ENCODE measurements at places on chromosomes 12 and 14.
A peak's percentile ranks its signal among the peaks of the same experiment; 100 is the strongest.

- no peak overlapping the region for H3K4me3 ChIP-seq
- H3K36me3 ChIP-seq = no peaks in the 10 kb centered on the region
- no peaks in the 10 kb centered on the region for H3K27me3 ChIP-seq
- H3K4me1 ChIP-seq = no peaks in the 10 kb centered on the region
- no peak for DNase-seq
- no peak overlapping the region for H3K27ac ChIP-seq
Measured at GRCh38 chr14:80620434-80620833, 321.1 kb downstream of the CEP128 start.

GRCh38 chr12:23618718-23619117 is 330.8 kb downstream of the SOX5 start:
- H3K27ac ChIP-seq = no peak overlapping the region
- no peaks in the 10 kb centered on the region for H3K36me3 ChIP-seq
- no peak for DNase-seq
- H3K4me3 ChIP-seq = no peak overlapping the region
- H3K27me3 ChIP-seq = no peaks in the 10 kb centered on the region
- no peaks in the 10 kb centered on the region for H3K4me1 ChIP-seq

GRCh38 chr12:96274331-96274730 is 80.2 kb downstream of the ELK3 start:
- no peak overlapping the region for H3K27ac ChIP-seq
- no peak overlapping the region for H3K4me3 ChIP-seq

DNA sequence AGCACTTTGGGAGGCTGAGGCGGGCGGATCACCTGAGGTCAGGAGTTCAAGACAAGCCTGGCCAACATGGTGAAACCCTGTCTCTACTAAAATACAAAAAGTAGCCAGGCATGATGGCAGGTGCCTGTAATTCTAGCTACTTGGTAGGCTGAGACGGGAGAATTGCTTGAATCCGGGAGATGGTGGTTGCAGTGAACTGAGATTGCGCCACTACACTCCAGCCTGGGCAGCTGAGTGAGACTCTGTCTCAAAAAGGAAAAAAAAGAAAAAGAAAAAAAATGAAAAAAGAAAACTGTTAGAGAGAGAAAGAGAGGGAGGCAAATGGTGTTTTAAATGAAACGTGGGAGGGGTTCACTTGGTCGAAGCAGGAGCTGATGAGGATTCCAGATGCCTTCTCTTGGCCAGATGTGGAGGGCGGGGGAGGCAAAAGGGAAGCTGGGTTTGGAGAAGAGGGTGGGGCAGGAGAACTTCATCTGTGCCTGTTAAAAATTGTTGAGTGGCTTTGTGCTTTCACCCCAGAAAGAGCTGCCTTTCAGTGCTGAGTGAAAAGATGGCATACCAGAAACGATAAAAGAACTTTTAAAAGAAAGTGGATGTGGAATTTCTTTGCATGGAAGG is 1.1 kb downstream of the EMP1 start:
- H3K27me3 ChIP-seq = no peaks in the 10 kb centered on the region
- no peak overlapping the region for H3K27ac ChIP-seq
- no peak for DNase-seq
- H3K4me3 ChIP-seq = no peak overlapping the region
- H3K4me1 ChIP-seq = peaks cover 16% of the 10 kb centered on the region

DNA sequence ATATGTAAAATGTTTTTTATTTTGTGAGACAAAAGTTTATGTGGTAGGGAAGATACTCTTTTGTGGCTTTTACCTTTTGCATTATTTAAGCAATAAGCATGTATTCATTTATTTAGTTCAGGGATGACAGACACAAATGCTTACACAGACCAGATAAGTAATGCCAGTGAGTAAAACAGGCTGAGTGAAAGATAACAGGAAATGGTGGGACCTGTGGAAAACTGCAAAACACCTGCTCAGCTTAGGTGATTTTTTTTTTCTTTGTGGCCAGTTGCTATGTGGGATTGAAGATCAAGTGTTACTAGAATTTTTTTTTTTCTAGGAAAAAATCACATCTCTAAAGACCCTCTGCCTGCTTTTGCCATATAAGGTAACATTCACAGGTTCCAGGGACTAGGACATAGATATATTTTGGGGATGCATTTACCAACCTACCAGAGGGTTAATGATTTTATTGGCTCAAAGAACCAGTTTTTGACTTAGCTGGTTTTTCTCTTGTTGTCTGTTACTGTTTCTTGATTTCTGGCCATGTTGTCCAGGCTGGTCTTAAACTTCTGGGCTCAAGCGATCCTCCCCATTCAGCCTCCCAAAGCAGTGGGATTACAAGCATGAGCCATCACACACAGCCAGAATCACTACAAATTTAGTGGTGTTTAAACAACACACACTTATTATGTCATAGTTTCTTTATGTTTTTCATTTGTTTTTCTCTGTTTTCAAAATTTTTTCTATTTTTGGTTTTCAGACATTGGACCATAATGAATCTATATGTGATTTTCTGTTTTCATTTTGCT is 9.8 kb downstream of the PSMA6 start:
- no peaks in the 10 kb centered on the region for H3K27me3 ChIP-seq
- no peak for DNase-seq
- no peak overlapping the region for H3K4me3 ChIP-seq
- H3K4me1 ChIP-seq = peaks cover 52% of the 10 kb centered on the region
- H3K27ac ChIP-seq = peak overlapping the region; percentile 20

DNA sequence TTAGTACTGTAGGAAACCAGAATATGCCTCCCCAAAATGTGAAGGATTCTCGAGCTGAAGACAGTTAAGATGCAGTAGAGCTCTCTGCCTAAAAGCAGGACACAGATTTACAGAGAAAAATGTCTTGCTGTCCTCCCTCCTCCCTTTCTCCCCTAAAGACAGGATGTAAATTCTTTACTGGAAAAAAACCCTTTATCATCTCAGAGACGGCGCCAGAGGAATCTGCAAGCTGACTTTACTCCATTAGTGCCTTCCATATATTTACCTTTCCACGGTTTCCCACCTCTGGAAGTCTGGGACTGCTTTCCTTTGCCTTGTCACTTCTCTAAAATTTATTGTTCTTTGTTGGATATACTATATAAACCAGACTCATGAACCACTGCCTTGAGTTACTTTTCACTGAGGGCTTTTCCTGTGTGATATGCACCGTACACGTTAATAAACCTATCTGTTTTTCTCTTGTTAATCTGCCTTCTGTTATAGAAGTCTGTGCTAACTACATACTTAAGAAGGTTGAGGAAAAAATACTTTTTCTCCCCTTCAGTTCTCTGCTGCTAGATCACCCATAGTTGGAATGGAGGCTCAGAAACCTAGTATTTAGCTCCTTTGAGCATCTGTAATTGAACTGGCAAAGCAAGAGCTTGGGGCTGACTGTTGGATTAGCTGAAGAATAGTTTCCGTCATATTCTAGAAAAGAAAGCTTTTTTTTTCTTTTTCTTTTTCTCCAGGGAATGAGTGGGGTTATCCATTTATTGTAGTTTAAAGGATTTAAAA is 99.9 kb downstream of the RAD51B start:
- no peak for DNase-seq
- H3K27me3 ChIP-seq = no peaks in the 10 kb centered on the region
- no peak overlapping the region for H3K4me3 ChIP-seq
- no peaks in the 10 kb centered on the region for H3K4me1 ChIP-seq
- no peaks in the 10 kb centered on the region for H3K36me3 ChIP-seq

- H3K27me3 ChIP-seq = no peaks in the 10 kb centered on the region
- peaks cover 14% of the 10 kb centered on the region for H3K36me3 ChIP-seq
- no peak overlapping the region for H3K4me3 ChIP-seq
- peaks cover 5% of the 10 kb centered on the region for H3K4me1 ChIP-seq
Measured at GRCh38 chr12:120092551-120093335, 23.8 kb downstream of the RAB35 start.

- DNase-seq = no peak
- peaks cover 3% of the 10 kb centered on the region for H3K4me1 ChIP-seq
- H3K27ac ChIP-seq = no peak overlapping the region
- peaks cover 23% of the 10 kb centered on the region for H3K27me3 ChIP-seq
- no peak overlapping the region for H3K4me3 ChIP-seq
Measured at GRCh38 chr12:52689239-52689638, 9.0 kb upstream of the KRT1 start.

GRCh38 chr12:88503281-88503703 is 77.0 kb downstream of the KITLG start:
- H3K36me3 ChIP-seq = no peaks in the 10 kb centered on the region
- no peak for DNase-seq
- H3K27ac ChIP-seq = no peak overlapping the region
- no peak overlapping the region for H3K4me3 ChIP-seq
- no peaks in the 10 kb centered on the region for H3K27me3 ChIP-seq

DNA sequence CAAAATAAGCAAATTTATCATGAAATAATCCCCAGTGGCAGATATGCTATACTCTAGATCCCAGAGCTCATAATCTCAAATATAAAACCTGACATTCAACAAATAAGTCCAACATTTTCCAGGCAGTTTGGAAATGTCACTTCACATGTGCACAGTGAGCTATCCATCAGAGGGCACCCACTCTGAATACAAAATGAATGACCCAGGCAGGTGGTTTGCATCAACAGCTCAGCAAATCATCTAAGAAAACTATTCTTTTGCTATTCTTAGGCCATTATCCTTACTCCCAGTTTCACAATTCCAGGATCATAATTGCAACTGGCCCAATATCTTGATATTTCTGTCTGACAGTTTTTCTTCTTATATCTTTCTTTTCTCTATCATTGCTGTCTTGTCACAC is 38.5 kb downstream of the TRIM9 start:
- H3K27me3 ChIP-seq = peaks cover 3% of the 10 kb centered on the region
- no peak overlapping the region for H3K27ac ChIP-seq
- no peaks in the 10 kb centered on the region for H3K36me3 ChIP-seq

- H3K4me3 ChIP-seq = no peak overlapping the region
- H3K36me3 ChIP-seq = no peaks in the 10 kb centered on the region
- H3K4me1 ChIP-seq = no peaks in the 10 kb centered on the region
- no peak for DNase-seq
Measured at GRCh38 chr12:79370021-79370420, 320.7 kb downstream of the PAWR start.

DNA sequence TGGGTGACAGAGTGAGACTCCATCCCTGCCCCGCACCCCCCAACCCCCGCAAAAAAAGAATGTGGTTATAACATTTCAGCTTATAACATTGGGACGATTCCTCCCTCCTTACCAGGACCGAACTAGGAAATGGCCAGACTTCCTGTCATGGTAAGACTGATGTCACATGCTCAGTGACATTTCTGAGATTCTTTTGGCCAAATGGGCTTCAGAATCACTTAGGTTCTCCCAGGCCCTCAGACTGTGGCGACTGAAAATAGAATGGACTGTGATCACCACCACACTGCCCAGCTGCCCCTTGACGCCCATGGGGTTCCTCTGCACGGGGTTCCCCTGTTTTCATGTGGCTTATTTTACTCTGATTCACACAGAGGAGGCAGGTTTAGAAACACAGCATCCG is 115.0 kb upstream of the EVL start:
- no peaks in the 10 kb centered on the region for H3K27me3 ChIP-seq
- no peaks in the 10 kb centered on the region for H3K4me1 ChIP-seq
- H3K36me3 ChIP-seq = no peaks in the 10 kb centered on the region

DNA sequence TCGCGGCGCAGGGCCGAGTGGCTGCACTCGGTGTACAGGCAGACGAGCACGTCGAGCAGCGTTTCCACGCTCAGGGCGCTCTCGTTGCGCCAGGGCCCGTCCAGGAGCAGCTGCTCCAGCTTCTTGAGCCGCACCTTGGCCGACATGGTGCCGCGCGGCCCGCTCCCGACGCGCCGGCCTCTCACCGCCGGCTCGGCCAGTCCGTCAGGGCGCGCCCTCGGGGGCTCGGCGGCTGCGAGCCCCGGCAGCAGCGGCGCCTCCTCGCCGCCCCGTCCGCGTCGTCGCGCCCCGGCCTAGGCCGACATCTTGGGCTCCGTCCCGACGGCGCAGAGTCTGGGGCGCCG is 349 bp downstream of the CDC42BPB start:
- no peak overlapping the region for H3K27ac ChIP-seq
- H3K4me1 ChIP-seq = peaks cover 16% of the 10 kb centered on the region
- no peaks in the 10 kb centered on the region for H3K36me3 ChIP-seq
- DNase-seq = no peak
- H3K4me3 ChIP-seq = peak overlapping the region; percentile 15

DNA sequence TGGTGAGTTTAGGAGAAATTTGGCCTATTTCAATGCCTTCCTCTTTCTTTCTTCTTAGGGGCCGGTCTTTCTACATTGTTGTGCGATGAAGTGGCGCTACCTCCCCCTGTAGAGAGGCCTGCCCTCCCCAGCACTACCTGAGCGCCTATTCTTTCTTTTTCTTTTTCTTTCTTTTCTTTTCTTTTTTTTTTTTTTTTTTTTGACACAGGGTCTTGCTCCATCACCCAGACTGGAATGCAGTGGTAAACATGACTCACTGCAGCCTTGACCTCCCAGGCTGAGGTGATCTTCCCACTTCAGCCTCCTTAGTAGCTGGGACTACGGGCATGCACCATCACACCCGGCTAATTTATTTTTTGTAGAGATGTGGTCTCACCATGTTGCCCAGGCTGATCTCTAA is 136.1 kb upstream of the MAX start:
- H3K4me3 ChIP-seq = no peak overlapping the region
- no peaks in the 10 kb centered on the region for H3K36me3 ChIP-seq
- DNase-seq = no peak
- H3K4me1 ChIP-seq = peaks cover 2% of the 10 kb centered on the region

DNA sequence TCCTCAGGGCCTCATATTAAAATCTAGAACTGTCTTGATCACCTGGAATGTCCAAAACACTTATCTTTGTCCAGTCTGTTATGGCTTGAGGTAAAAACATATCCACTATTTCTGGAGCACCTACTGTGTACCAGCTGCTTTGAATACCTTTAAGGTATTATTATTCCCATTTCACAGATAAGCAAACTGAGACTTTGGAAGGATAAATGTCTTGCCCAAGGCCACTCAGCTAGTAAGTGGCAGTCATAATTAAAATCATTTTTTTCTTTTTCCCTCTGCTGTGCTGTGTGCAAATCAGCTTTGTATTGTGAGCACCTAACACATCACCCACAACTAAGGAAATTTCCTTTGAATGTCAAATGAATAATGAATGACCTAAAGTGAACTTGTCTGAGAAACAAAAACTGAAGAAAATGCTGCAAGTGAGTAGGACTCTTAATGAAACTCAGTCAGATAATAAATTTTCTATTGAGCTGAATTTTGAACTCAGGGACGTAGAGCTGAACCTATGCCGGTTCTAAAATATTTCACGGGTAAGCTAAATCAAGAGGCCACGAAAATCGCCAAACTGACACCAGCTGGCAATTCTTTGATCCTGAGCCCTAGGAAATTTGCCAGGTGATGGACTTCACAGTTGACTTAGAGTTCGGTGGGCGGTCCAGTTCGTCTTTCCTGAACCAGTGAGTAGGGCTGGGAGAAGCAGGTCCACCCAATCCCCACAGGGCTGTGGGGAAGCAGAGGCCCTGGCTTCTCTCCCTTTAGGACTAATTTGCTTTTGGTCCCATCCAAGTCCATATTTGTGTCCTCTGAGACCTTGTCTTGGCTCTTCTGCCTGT is 159.7 kb upstream of the PWP1 start:
- H3K36me3 ChIP-seq = peaks cover 2% of the 10 kb centered on the region
- DNase-seq = no peak
- no peak overlapping the region for H3K4me3 ChIP-seq
- no peaks in the 10 kb centered on the region for H3K4me1 ChIP-seq
- H3K27ac ChIP-seq = no peak overlapping the region

- no peak for DNase-seq
- H3K4me1 ChIP-seq = no peaks in the 10 kb centered on the region
- H3K27ac ChIP-seq = no peak overlapping the region
- no peak overlapping the region for H3K4me3 ChIP-seq
- no peaks in the 10 kb centered on the region for H3K36me3 ChIP-seq
Measured at GRCh38 chr12:84537666-84538065, 374.9 kb downstream of the SLC6A15 start.
